NCI-H510A (cell line): ENCODE measurements at places on chromosomes 7 and 10.

- DNase-seq, result no peak
Measured at GRCh38 chr10:78691301-78692030, 377.3 kb upstream of the ZMIZ1 start.

DNA sequence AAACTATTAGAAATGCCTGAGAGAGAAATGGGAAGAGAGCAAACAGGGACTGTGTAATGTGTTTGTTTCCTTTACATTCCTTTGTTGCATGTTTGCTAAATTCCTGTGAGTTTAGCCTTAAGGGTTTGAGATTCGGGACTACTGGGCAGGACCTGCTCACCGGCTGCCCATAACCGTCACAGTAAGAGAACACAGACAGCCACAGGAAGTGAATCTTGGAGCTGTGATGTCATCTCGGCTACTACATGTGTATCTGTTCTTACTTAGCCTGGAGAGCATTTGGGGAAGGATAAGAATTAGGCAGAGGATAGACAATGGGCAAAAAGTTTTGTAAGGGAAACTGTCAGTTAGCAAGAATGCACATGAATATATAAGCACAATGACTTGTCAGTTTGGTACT, 485.1 kb upstream of the KLF6 start:
- DNase-seq, result no peak

GRCh38 chr7:34354011-34354410, 304.0 kb upstream of the NPSR1 start:
- no peak for DNase-seq

GRCh38 chr10:64103750-64104470, 582.7 kb downstream of the REEP3 start:
- DNase-seq, result no peak

DNA sequence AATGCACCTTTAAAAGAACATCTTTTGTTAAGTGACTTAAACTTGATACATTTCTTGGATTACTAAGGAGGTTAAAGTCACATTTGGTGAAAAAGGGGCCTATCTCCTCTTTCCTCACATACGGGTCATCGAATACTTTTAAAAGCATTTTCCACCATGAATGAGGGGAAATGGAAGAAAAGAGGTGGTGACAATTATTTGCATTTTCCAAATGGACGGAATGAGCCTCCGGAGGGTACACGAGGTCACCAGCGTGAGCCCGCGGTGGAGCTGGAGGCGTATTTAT, 1.0 kb upstream of the BMPR1A start:
- DNase-seq, result no peak

DNA sequence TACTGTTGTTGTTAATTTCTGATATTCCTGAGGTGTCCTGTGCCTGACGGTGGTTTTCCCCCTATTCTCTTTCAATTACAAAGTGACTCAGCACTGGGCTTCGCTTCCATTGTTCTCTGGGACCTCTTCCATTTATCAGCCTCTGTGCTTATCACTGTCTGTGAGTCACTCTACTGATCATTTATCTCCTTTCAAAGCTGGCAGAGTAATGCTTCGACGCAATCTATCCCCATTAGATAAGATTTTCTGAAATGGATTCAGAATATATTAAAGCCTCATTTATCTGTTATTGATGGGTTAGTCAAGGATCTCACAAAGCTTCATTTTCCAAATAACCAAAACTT, 679.2 kb downstream of the SDK1 start:
- DNase-seq, result no peak

DNA sequence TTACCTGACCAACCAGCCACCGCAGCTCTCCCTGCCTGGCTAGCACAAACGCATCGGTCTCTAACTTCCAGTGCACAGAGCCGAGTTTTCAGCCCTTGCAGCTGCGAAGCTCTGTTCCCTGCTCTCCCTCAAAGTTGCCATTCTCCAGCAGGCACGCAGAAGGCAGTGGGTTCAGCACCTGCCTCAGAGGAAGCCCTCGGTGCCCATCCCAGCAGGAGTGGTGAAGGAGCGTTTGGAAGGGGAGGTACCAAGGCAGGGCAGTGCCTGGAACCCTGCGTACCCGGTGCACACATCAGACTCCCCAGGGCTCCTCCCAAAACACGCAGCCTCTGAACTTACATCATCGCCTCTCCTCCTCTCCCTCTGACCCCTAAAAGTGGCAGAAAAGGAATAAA, 1.7 kb upstream of the STK32C start:
- no peak for DNase-seq

DNA sequence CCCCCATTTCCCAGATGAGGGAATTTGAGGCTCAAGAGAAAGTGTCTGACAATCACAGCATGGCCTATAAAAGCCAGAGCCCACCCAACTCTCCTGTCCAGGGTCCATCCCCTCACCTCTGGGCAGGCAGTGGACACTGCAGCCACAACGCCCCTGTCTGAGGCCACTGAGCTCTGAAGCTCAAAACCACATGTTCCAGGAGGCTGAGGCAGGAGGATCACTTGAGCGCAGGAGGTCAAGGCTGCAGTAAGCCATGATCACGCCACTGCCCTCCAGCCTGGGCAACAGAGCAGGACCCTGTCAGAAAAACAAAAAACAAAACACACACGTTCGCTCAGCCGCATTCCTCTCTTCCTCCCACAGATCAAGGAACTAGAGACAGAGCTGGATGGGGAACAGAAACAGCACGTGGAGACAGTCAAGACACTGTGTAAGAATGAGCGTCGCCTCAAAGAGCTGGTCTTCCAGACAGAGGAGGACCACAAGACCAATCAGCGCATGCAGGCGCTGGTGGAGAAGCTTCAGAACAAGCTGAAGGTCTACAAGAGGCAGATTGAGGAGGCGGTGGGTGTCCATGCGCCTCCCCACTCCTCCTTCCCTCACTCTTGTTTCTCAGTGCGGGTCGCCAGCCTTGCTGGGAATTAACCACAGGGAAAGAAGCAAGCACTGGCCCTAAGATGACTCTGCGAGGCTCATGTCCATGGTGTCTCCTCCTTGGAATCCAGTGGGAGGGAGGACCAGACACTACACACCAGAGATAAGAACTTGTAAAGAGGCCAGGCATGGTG, 20.0 kb upstream of the ARPC1A start:
- DNase-seq, result no peak

- no peak for DNase-seq
Measured at GRCh38 chr10:78365694-78366093, 332.0 kb downstream of the RPS24 start.

- DNase-seq, result no peak
Measured at GRCh38 chr7:151008511-151009323, 15.6 kb downstream of the ATG9B start.

DNA sequence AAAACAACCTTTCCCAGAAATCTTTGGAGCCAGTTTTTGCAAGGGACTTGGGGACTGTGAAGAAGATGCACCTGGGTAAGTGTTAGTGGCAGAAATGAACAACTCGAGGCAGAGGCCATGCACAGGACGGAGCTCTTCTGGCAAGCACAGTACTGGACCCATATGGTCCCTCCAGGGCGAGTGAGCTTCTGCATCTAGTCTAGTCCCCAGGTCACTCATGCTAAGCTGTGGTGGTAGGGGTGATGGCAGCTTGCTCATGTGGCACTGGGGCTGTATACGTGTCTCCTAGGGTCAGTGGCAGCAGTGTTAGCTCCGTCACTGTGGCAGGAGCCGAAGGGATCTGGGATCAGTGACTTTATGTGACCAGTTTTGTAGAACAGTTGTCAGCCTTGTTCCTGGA, 9.3 kb upstream of the LRRC61 start:
- no peak for DNase-seq

GRCh38 chr7:32905175-32905662, 13.7 kb upstream of the KBTBD2 start:
- no peak for DNase-seq

DNA sequence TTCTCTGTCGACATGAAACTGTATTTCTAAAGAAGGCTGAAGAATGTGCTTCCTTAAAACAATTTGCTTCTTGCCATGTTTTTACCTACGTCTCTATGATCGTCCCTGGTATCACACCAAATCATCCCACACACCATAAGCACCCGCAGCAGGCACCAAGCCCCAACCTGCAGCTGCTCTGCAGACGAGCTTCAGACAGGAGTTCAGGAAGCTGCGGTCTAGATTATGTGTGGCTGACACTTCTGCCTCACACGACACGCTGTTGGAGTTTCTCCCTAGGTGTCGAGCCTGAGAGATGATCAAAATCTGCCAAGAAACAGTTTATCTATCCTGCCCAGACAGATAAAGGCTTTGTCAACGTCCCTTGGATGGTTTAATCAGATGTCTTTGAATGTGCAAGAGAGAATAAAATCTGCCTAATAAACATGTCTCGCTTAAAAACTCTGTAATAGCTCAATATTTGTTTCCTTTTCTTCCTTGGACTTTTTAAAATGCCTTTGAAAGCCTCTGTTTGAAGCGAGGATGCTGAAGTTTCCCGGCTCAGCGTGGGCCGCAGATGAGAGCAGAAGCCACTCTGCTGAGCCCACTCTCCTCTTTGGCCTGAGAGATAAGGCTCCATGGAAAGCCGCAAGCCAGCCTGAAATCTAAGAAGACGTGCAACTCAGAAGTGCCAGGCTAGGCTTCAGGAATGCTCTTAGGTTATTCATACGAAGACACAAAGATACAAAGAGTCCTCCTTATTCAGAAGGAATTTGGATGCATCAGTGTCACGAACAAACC, 158.3 kb upstream of the PFKP start:
- no peak for DNase-seq

DNA sequence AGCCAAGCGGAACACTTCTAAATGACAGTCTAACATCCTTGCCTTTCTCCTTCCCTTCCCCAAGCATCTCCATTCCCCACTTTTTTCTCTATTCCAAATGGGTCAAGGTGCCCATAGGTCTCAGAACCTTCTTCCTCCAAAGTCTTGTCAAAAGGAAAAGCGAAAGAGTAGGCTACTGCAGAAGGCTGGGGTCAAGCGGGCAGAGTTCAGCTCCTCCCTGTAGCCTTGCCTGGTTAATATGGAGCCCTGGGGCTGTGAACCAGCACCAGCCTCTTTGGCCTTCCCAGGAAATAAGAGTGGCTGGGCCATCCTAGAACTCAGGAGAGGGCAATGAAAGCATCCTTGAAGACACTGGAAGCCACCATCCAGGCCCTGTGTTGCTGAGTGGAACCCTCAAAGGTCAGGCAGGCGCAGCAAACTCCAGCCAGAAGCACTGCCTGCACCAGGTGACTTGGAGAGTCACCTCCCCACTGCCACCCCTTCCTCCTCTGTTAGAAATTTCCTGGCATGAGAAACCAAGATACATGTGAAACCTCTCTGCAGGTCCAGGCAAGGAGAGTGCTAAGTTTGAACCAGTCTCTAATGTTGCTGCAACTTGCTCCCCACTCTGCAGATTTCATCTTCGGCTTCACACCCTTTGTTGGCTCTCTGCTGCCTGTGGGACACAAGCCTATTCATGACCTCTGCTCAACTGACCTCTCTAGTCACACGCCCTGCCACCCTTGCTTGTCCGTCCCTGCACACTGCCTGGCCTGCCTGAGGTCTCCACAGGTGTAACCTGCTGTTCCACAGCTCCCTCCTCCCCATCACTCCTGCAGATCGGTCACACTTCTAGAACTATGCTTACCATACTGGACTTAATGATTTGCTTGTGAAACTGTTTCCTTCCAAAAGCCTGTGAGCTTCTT, 74.9 kb downstream of the SH3PXD2A start:
- DNase-seq, result no peak

- DNase-seq, result no peak
Measured at GRCh38 chr7:69443136-69443535, 155.1 kb upstream of the AUTS2 start.

GRCh38 chr7:34121366-34121765, 216.0 kb downstream of the BMPER start:
- DNase-seq, result no peak

GRCh38 chr7:22762866-22763265, 35.9 kb downstream of the IL6 start:
- DNase-seq, result no peak
